ENCODE measurements at places on chromosomes 2 and 18.

DNA sequence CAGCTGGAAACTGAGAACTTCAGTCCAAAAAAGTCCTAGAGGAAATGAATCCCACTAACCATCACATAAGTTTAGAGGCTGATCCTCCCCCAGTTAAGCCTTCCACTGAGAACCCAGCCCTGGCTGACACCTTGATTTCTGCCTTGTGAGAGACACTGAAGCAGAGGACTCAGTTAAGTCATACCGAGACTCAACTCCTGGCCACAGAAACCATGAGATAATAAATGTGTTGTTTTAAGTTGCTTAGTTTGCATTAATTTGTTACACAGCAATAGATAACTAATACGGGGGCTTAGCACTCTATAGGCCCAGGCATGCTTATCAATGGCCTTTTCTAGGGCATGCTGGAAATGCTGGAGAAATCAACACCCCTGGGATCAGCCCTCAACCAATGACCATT lies 3.4 kb upstream of the ADD2 start:
- no peak for DNase-seq

DNA sequence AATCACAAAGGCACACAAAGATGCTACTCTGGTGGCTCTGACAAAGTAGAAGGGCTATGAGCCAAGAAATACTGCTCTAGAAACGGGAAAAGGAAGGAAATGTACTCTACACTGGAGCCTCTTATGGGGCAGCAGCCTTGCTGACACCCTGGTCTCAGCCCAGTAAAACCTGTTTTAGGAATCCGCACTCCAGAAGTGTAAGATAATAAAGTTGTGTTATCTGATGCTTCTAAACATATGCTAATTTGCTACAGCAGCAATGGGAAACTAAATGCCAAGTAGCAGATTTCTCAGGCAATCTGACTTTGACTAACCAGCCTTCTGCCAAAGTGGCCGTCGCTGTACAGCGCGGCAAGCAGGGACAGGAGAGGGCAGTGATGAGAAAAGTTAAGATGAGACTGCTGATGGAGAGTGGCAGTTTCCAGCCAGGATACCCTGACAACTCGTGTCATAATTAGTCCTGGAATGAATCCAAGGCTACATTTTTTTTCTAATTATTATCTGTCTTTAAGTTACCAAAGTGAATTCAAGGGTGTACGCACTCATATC lies 99.0 kb downstream of the NETO1 start:
- no peak for DNase-seq

DNA sequence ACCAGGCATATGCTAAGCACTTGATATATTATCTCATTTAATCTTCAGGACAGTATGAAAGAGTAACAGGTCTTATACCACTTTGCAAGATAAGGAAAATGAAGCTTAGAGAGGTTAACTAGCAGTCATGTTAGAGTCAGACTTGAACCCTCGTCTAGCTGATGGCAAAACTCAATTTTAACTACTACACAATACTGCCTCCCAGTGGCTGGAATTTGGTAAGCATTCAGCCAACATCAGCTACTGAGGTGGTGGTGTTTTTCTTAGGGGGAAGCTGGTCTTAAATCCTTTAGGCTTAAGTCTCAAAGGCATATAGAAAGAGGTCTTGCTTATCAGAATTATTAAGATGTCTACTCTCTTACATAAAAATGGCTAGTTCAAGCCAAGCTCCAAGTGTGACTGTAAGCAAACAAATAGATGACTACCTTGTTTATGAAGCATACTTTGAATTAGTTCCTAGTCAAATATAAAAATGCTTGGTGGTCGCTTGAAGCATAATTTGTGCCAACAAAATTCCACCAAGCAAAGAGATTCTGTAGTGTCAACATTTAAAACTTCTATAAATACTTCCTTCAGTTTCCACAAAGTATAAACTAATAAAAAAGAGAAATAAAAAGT lies 325.4 kb upstream of the FIGN start:
- no peak for DNase-seq

DNA sequence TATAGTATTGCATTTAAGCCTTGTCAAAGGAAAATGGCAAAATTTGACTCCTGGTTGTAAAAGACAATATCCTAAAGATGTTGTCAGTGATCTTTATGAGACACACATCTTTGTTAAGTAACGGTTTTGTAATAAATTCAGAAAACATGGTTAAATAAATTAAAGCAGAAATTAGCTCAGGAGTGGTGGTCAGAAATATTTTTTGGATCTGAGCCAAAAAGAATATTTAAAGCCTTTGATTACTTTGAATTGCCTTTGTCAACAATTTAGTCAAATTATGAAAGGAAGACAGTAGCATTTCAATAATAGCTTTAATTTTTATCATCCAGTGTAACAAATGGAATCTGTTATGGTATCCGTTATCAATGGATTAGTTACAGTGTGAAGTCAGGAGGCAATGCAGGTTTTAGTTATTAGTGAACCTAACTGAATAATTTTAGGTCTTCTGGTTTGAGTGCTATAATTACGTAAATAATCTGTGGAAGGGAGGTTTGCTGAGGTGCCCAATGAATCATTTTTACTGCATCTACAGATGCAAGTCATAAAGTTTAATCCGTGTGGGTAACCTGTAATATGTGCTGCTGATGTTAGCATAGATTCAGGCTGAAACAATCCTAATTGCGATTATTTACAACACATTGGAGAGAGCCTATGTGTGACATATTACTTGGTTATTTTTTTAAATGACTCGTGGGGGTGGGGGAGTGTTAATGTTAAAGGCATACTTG lies 42.7 kb downstream of the SMAD4 start:
- DNase-seq, result no peak

GRCh38 chr2:128270672-128271596 lies 47.7 kb downstream of the HS6ST1 start:
- no peak for DNase-seq

DNA sequence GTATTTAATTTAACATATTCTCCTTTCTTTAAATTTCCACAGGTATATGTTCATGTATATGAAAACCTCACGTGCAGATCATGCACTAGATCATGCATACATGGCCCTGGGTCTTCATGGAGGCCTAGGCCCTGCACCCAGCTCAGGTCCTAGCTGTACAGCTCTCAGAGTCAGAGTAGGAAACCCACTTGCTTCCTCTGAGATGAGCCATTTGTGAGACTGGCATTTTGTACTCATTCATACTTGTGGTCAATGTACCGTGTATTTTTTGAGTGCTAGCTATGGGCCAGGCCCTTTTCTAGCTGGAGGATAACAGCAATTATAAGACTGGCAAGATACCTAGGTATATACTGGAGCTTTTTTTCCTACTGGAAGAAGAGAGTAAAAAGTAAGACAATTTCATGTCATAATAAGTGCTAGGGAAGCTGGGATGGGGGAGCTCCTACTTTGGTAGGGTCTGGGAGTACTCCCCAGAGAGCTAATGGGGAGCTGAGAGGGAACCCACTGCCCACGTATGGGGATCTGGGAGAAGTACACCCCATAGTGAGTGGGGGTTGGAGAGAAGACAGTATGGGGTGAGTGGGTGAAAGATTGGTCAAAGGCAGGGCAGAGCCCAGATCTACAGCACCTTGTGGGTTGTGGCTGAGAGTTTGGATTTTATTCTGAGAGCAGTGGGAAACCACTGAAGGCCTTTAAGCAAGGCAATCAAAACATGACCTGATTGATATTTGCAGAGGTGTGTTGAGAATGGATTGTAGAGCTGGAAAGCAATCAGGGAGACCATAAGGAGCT lies 72.0 kb downstream of the POLE4 start:
- DNase-seq, result no peak

DNA sequence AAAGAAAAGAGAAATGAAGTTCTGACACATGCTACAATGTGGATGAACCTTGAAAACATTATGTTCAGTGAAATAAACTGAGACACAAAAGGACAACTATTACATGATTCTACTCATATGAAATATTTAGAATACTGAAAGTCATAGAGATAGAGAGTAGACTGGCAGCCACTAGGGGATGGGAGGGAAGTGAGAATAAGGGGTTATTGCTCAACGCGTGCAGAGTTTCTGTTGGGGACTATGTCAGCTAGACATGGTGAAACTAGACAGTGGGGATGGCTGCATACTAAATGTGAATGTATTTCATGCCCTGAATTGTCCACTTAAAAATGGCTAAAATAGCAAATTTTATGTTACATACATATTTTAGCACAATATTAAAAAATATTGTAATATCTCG lies 108.7 kb upstream of the ATL2 start:
- no peak for DNase-seq

DNA sequence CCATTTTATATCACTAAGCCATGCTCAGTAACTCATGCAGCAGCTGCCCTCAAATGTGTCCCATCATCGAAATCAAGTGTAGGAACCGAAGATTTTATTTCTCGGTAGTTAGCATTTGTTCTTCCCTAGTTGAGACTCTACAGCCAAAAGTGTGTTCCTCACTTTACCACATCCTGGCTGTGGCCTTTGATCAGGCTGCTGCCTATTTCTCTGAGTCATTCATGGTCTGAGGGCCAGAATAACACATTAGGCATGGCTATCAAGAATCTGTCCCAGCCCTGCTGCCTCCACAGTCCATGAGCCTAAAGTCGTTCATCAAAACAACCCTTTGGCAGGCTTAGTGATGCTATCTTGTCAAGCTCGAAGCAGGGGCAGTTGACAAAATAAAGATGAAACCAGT lies 300.1 kb downstream of the TDRD15 start:
- no peak for DNase-seq

- no peak for DNase-seq
These were observed 8.8 kb downstream of the PELI1 start for GRCh38 chr2:64135421-64135820.

DNA sequence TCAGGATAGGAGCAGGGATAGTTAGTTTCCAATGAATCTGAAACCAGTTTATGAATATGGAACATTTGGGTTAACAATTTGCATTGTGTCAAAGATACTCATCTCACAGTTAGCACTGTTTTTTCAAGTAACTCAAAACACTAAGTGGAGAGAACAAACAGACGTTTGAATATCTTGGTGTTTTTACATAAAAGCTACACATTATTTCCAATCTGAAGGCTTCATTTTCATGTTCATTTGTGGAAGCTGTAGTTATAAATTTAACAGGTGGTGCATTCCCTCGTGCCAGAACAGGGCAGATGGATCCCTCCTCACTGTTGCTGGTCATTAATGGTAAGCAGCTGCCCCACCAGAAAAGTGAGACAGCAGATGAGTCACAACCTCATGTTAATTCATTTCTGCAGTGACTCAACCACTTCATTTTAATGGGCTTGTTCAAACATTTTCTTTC lies 286.9 kb downstream of the TMX3 start:
- DNase-seq, result no peak

DNA sequence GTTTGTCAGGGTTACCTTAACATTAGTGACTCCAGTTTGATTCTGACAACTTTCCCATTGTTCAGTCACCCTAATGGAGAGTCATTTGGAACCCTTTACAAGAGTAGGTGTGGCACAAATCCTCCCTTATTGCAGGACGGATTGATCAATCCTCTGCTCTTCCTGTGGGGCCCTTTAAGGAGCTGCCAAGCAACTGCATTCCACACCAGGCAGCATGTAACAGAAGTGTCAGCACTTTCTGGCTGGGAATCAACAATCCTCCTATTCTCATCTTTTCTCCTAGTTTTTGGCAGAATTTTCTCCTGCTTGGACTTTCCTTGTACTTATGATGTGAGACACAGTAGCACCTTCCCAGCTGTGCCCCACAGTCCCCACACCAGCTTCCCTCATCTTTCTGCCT lies 177.8 kb downstream of the ST6GAL2 start:
- no peak for DNase-seq
